ENCODE measurements at places on chromosomes 5 and 9.

DNA sequence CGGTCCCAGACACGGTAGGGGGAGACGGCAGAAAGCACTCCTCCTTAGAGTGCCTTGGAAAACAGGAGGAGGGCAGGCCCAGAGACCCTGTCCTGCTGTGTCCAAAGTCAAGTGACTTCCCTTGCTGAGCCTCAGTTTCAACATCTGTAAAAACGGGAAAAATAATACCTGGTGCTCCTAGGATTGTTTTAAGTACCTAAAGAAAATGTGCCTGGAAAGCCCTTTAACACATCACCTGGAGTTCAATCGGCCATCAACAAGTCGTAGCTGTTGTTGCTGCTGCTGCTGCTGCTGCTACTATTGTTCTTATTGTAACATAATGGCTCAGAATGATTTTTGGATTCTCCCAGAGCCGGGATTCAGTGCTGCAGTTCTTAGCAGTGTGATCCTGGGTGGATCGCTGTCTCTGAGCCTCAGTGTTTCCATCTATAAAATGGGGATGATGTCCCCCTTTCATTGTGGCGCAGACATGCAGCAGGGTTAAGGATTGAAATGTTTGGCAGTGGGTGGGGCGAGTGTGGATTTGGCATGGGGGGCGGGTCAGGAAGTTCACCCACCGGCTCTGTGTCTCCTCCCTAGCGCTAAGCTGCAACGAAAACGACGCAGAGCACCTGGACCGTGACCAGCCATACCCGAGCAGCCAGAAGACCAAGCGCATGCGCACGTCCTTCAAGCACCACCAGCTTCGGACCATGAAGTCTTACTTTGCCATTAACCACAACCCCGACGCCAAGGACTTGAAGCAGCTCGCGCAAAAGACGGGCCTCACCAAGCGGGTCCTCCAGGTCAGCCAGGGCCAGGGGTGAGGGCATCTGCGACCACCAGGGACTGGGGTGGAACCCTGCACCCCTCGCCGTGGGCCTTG, 9.2 kb downstream of the LHX2 start:
- DNase-seq: no peak

- peak; percentile 46 for DNase-seq
Measured at GRCh38 chr5:17218353-17219005, 1.0 kb downstream of the BASP1 start.

DNA sequence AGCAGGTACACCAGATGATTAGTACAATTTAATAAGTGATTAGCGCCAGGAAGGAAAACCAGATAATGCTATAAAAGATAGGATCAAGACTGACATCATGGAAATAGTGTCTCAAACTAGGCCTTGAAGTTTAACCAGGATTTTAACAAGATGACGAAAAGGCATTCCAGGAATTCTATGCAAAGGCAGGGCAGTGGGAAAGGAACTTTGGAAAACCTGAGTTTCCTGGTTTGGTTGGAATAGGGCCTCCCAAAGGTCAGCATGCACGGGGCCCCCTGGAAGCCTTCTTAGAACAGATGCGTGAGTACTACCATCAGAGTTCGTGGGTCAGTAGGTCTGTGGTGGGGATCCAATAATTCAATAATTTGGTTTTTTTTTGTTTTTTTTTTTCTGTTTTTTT, 935.2 kb upstream of the DMAC1 start:
- DNase-seq: no peak

DNA sequence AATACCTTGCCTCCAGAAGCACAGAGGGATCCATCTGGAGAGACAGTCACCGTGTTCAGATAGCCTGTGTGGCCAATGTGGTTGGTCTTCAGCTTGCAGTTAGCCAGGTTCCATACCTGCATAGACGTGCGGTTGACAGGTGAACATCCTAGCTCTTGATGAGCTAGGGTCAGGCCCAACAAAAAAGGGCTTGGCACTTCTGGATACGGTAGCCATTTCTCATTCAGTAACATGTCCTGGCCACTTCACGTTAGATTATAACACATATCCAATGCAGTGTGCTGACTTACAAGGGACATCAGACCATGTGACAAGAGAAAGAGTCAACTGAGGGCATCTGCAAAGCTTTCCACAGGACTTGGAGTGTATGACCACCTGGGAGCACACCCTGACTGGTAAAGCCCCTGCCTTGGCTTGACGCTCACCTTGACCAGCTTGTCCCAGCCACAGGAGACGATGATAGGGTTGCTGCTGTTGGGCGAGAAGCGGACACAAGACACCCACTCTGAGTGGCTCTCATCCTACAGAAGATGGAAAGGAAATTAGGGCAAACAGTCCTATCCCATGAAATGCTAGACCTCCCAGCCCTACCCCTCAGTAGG, 4.5 kb downstream of the RACK1 start:
- no peak for DNase-seq

DNA sequence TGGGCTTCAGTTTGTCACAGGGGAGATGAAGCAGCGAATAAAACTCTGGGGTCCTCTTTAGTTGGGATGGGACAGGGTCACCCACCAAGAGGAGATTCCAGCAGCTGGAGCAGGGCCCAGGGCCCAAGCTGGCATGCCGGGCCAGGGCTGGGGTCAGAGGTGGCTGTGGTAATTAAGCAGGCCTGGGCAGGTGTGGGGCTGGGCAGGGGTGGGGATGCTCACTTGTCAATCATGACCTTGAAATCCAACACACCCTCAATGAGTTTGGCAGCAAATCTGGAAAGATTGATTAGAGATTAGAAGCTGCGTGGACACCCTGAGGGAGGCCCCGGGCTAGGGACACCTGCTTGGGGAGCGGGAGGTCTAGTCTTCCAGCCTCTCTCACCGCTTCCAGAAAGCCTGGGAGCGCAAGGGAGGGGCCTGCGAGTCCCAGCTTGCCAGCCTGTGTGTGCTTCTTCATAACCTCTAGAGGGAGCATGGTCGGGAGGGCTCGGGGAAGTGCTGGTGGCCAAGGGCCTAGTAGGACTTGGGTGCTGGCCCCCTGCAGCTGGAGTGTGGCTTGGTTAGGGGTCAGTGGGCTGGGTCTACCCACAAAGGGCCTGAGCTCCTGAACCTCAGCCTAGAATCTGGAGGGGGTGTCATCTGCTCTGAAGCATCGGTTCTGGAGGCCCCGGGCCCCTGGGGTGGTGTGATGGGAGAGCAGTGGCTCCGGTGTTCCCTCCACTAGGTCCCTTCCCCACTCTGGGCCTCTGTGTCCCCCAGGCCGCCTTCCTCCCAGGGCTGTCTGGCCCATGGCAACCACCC, 7.6 kb downstream of the CRAT start:
- DNase-seq: no peak

DNA sequence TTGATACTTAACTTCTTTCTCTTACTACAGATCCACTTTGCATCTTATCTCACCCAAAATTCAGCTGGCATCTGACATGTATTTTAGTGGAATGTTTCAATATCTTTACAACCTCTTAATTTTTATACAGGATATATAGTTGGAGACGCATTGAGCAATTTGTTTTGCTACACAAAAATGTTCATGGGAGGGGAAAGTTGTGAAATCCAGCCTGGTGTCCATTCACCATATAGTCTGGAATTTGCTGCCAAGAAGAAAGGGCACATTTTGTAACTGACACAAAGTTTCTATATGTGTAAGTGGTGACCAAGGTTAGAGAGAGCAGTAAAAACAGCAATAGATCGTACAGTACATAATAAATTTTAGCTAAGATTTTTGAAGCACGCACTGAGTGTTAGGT, 14.0 kb upstream of the CHD1 start:
- no peak for DNase-seq

GRCh38 chr5:16732356-16732755, 115.6 kb upstream of the RETREG1 start:
- DNase-seq: no peak

DNA sequence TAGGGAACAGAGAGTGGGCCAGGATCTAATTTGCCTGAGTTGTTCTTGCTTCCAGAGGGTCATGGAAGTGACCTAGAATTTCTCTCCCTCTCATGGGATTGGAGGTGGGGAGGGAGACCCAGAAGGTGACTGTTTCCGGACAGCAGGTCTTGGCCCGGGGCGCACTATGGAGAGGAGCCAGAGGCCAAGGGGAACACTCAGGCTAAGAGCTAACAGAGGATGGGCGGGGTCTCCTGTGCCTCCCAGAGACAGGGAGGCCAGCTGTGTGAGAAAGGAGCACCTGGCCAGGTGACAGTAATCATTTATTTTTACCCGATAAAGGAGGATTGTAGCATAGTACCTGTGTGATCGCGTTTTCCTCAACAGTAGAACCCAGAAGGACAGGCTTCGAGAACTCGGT, 50.9 kb upstream of the ANKH start:
- no peak for DNase-seq
